ENCODE measurements at places on chromosomes 3 and 15.

- no peak for DNase-seq
Measured at GRCh38 chr3:38588995-38589937, 60.2 kb downstream of the SCN5A start.

GRCh38 chr15:63481105-63481810 lies 23.1 kb upstream of the USP3 start:
- DNase-seq, result no peak

- DNase-seq, result no peak
Measured at GRCh38 chr15:100597862-100598261, 4.1 kb downstream of the LINS1 start.

DNA sequence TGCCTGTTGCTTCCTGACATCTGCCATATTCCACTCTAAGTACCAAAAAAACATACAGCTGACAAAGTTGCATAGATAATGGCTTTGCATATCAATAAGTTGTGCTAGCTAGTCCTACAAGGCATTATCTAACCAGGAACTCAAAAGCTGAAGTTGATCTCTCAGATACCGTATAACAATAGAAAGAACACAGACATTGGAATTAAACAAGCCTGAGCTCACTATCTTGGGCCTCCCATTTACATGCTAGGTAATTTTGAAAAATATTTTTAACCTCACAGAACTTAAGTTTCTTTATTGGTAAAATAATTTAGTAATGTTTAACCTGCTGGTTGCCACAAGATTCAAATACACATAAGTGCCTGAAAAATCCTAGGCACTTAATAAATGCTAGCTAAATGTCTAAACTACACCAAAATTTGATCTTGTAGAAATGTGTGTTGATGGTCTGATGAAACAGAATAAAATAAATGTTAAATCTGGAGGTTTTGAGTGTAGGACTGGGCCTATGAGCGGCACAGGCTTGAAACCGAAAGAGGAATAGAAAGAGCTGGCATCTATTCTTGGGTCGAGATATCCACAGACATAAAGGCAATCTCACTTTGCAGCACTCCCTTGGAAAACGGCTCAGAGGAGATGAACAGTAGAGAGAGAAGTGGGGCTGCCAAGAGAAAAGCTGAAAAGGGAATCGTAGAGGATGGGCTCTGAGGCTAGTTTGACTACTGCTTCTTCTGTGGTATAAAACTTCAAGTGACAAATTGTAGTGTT lies 29.9 kb upstream of the TTC14 start:
- no peak for DNase-seq

GRCh38 chr15:72375501-72375845 lies 341 bp downstream of the HEXA start:
- no peak for DNase-seq

DNA sequence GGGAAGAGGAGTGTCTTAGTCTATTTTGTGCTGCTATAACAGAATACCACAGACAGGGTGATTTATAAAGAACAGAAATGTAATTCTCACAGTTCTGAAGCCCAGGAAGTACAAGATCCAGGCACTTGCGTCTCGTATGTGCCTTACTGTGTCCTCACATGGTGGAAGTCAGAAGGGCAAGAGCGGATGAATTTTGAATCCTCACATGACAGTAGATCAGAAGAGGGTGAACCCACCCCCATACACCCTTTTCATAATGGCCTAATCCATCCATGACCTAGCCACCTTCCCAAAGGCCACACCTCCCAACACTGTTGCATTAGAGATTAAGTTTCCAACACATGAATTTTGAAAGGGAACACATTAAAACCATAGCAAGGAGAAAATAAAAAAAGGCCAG lies 18.7 kb upstream of the ANXA2 start:
- DNase-seq, result no peak

DNA sequence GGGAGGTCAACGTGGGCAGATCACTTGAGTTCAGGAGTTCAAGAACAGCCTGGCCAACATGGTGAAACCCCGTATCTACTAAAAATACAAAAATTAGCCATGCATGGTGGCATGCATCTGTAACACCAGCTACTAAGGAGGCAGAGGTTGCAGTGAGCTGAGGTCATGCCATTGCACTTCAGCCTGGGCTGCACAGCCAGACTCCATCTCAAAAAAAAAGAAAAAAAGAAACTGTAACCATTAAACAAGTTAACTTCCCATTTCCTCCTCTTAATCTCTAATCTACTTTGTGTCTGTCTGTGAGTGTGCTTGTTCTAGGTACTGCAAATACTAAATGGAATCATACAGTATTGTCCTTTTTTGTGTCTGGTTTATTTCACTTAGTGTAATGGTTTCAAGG lies 2.7 kb downstream of the RBM6 start:
- DNase-seq, result no peak

GRCh38 chr3:122952520-122952919 lies 75.0 kb downstream of the SEMA5B start:
- DNase-seq, result no peak

- DNase-seq, result no peak
Measured at GRCh38 chr15:63509056-63509954, 4.9 kb downstream of the USP3 start.

DNA sequence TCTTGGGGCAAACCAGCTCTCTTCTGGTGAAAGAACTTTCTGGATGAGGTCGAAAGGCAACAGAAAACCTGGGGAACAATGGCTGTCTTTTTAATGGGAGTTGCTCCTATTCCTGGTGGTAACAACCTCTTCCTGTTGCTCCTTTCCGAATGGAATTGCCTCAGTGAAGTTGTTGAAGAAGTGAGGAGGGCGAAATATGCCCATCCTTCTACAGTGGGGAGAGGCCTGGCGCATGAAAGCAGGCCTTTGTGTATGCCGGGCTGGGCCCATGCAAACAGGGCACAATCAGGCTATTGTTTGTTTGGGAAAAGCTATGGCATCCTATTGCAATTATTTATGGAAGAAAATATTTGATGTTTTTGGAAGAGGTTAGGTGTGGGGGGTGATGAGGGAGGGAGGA lies 166.9 kb downstream of the IGF1R start:
- no peak for DNase-seq

DNA sequence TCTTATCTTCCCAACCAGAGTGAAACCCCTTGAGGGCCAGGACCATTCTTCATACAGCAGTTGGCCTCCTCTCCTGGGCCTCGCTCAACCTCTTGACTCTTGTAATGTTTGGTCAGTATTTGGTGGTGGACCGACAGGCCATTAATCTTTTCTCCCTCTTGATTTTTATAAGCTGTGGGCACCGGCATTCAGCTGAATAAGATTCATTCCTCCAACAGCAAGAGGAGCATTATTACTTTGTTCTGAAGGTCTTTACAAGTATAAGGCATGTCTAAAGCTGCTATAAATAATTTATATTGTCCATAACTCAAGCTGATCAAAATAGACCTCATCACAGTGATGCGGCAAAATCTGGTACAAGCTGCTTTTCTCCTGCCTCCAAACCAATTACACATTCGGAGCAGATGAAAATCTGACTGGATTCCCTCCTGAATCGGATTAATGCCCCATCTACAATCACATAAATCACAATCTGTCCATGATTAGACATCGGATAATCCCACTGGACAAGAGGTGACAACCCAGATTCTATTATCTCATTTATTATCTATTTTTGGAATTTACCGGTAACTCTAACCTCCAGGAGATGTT lies 8.4 kb upstream of the ISL2 start:
- DNase-seq, result no peak

DNA sequence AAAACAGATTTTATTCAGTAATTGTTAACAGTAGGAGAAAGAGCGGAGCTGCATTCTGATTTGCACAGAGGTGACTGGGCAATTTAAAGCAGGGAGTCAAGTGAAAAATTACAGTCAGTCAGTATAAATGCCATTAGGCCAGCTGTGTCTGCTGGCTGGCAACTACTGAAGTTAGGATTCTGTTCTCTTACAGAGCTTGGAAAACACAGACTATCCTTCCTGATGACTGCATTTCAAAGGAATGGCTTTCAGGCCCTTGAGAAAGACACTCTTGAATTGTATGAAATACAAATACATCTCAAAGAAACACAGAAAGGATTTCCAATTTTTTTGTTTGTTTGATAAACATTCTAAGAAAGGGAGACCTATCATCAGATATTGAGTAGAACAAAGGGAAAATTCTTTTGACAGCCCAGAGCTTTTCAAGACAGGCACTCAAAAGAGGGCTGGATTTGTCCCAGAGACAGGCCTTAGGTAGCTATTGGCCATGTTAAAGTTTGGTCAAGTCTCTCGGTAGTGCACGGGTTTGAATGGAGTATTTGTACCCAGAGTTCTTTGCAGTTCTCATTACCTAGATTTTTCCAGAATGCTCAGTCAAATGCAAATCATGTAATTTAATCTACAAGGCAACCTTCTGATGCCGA lies 551.2 kb upstream of the CCDC54 start:
- no peak for DNase-seq

GRCh38 chr3:177348974-177349373 lies 151.7 kb upstream of the TBL1XR1 start:
- DNase-seq, result no peak

DNA sequence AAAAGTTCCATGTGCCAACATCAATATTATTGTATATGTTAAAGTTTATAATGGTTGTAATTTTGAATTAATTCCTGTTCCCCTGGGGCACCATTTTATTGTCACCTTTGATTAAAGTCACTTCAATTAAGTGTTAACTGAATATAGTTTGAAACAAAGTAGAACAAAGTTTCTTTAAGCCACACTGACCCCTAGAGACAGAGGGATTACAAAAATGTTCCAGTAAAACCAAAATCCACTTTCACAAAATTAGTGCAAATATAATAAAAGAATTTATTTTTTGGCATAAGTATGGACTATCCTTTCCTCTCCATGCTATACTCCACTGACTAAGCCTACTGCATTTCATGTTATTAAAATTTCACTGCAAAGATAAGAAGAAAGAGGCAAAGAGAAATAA lies 123.9 kb downstream of the ZMAT3 start:
- DNase-seq, result no peak

GRCh38 chr3:188446766-188447165 lies 292.8 kb downstream of the LPP start:
- DNase-seq, result no peak

- DNase-seq, result no peak
Measured at GRCh38 chr3:154791611-154792010, 288.5 kb upstream of the MME start.

DNA sequence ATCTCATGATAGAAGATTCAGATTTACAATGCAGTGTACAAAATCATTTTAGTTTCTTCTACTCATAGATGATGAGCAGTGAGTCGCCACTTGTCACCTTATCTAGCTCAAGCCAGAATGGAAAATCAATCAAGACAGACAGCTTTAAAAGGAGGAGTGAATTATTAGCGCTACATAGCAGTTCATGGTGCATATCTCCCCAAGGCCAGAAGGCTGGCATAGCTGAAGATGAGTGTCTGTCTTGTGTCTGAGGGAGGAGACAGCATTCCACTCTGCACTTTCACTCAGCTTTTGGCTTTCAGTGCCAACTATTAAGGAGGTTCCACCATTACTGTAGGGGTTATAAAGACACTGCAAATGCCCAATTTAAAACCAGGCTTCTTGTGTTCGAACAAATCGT lies 804.1 kb upstream of the LMCD1 start:
- DNase-seq, result no peak

- no peak for DNase-seq
Measured at GRCh38 chr3:58177747-58178527, 32.8 kb downstream of the DNASE1L3 start.

- no peak for DNase-seq
Measured at GRCh38 chr3:129085818-129086217, 25.2 kb downstream of the GP9 start.

GRCh38 chr3:129120254-129121004 lies 1.2 kb downstream of the RAB43 start:
- no peak for DNase-seq

GRCh38 chr3:181316482-181316881 lies 326.9 kb upstream of the DNAJC19 start:
- no peak for DNase-seq

- DNase-seq, result no peak
Measured at GRCh38 chr3:185983495-185984141, 45.8 kb upstream of the TRA2B start.

DNA sequence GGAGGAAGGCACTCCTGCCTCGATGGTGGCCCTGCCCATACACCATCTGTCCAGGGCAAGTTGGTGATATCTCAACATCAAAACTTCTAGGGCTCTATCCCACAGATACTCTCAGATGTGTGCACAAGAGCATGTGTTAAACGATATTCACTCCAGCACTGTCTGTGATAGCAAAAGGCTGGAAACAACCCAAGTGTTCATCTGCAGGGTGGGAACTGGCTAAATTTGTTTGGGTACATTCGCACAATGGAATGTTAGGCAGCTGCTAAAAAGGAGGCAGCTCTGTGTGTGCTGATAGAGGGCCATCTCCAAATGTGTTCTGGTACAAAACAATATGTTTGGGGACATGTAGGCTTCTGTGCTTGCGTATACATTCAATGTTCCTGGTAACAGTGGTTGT lies 19.8 kb downstream of the IGDCC4 start:
- no peak for DNase-seq

- DNase-seq, result no peak
Measured at GRCh38 chr3:59381282-59381681, 331.5 kb upstream of the CFAP20DC start.

DNA sequence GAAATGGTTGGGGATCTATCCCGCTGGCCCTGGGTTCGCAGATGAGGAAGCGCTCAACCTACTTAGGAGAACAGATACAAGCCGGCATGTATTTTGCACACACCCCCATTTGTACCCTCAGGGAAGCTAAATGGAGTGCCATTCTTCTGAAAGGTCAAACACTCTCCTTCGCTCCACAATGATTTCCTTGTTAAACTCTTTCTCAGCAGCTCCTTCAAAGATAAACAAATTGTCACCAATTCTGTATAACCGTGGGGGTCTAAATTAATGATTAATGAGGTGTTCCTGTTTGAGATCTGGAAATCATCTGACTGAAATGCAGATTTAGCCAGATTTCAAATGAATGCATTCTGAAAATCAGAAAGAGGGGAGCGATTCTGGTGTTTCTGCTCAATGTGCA lies 124.0 kb downstream of the MEGF11 start:
- no peak for DNase-seq

DNA sequence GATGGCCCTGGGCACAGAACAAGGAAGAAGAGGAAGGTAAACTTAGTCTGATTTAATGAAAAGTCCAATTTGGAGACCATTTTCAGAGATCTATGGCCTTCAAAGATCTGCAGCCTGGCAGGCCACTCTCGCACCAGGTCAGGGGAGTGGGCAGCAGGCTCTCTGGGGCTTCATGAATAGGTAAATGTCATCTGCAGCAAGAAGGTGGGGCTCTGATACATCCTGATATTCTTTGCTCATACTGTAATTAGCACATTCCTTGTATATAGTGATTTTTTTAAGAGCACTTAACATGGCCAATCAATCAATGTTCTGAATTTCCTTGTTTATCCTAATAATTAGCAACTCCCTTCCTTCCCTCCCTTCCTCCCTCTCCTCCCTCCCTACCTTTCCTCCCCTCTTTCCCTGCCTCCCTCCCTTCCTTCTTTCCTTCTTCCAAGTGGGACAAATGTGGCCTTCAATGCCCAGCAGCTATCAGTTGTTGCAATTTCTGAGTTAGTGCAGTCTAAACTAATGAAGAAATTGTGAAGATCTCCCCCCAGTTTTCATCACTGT lies 86.0 kb upstream of the LIMD1 start:
- no peak for DNase-seq

DNA sequence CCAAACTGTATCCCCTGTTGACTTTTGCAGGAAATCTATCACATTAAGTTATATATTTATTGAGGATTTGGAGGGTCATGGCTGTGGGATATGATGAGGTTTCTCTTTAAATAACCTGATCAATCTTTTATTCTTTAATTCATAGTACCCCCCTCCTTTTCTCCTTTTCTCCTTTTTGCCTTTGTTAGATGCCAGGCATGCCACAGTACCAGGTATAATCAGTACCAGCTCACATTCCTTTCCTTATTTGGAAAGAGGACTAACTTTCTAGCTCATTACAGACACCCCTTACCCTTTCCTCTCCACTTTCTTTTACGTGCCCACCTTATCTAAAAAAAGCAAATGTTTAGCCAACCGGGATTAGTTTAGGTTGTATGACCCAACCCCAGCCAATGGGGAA lies 326.4 kb upstream of the NAALADL2 start:
- no peak for DNase-seq
